Skin of body (tissue), 3 donors: ENCODE measurements at places on chromosomes 12 and 14. TPM values are rescaled to one million over a fixed set of nuclear protein-coding genes. Genes with fewer than 3 reads are reported as not detected.

- no peak for DNase-seq
These were observed 151.4 kb downstream of the MED13L start for GRCh38 chr12:116125956-116126566.

GRCh38 chr14:59343585-59343984 lies 121.6 kb downstream of the GPR135 start:
- DNase-seq: no peak

- no peak for DNase-seq
These were observed 29.5 kb downstream of the RIMBP2 start for GRCh38 chr12:130686511-130686991.

- no peak for DNase-seq
These were observed 114.3 kb downstream of the KSR2 start for GRCh38 chr12:117854339-117855012.

GRCh38 chr14:101062065-101062450 lies 158.5 kb upstream of the RTL1 start:
- no peak for DNase-seq

- DNase-seq: no peak
These were observed 48.5 kb downstream of the CDC42BPB start for GRCh38 chr14:103008768-103009357.

GRCh38 chr14:50381823-50382287 lies 14.8 kb downstream of the CDKL1 start:
- DNase-seq: no peak

- DNase-seq: no peak
These were observed 197.5 kb upstream of the FLRT2 start for GRCh38 chr14:85332401-85332800.

STON2 gene
- 28.7 TPM for total RNA-seq

LRFN5 gene
- total RNA-seq: 11.8 TPM
